ENCODE measurements at places on chromosomes 13 and 19.

- DNase-seq: no peak
These were observed 4.1 kb downstream of the DAZAP1 start for GRCh38 chr19:1411255-1412191.

DNA sequence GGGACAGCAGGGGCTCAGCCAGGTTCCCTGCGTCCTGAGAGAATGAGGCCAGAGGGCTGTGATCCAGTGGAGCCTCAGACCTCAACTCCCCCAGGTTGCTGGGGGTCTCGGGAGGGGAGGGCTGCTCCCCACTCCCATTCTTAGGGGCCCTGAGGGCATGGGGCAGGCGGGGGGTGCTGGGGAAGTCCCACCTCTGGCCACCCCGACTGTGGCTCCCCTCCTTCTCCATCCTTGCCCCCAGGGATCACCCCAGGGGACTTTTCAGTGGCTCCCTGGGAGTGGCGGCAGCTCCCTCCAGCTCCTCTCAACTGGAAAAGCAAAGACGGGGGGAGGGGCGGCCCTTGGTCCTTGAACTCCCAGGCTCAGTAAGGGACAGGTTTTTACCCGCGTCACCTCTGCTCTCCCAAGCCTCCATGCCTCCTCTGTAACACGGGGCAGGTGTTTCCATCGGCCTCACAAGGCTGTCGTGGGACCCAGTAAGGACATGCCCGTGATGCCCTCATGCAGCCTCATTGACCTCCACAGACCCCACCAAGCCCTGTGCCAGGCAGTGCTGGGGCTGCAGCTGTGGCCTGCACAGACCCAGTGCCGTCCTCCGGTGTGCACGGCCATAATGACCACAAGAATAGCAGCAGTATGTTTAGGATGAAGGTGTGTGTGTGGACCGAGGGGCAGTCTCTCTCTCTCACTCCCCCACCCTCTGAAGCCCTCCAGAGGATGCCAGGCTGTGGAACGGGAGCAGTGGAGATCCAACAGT is 11.6 kb upstream of the TOMM40 start:
- no peak for DNase-seq

DNA sequence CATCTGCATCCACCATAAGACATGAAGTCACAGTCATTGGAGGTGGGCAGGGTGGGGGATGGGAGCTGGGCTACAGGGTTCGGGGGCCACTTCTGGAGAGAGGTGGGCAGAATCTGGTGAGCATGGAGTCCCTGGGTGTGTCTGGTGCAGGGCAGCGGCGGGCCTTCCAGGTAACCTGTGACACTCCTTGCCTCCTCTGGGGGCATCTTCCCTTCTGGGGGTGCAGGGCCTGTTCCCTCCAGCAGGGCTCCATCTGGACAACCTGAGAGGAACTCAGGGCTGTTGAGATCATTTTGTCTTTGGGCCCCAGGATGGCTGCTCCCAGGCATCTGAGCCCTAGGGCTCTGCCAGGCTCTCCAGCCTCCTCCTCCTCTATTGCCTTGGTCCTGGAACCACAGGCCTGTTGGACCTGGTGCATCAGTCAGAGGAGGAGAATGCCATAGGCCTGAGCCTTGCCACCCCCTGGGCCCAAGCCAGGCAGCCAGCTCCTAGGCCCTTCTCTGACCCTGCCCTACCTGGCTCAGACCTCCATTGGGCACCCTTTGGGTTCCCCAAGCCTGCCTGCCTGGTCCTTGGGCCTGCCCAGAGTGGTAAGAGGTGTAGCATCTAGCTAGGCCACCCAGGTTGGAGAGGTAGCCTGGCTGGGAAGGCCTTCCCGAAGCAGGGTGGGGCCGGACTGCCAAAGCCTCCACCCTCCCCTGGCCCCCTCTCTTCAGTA is 13.4 kb downstream of the LYL1 start:
- DNase-seq: no peak

DNA sequence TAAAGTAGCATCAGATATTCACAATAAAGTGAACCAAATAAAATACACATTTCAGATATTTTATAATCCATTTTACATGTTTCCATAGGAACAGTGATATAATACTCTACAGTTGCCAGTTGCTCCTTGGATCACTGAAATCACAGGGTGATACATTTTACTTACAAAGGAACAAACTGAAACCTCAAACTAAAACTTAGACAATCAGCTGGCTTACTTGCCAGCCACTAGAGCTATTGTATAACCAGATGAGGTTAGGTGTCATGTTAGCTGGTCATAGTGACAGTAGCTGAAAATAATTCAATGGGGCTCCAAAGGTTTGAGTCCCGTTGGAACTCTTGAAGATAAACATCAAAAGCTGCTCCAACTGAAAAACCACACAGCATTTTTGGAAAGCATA is 274.6 kb downstream of the ITGBL1 start:
- no peak for DNase-seq

DNA sequence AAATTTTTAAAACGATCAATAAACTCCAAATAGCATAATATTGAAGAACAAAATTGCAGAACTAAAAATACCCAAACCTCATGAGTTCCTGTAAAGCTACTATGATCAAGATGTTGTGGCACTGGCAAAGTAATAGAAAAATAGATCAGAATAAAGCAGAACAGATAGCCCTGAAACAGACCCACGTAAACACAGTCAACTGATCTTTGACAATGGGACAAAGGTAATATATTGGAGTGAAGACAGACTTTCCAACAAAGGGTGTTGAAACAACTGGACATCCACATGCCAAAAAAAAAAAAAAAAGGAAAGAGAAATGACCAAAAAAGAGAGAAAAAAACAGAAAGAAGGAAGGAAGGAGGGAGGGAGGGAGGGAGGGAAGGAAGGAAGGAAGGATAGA is 138.7 kb downstream of the IRS2 start:
- DNase-seq: no peak

DNA sequence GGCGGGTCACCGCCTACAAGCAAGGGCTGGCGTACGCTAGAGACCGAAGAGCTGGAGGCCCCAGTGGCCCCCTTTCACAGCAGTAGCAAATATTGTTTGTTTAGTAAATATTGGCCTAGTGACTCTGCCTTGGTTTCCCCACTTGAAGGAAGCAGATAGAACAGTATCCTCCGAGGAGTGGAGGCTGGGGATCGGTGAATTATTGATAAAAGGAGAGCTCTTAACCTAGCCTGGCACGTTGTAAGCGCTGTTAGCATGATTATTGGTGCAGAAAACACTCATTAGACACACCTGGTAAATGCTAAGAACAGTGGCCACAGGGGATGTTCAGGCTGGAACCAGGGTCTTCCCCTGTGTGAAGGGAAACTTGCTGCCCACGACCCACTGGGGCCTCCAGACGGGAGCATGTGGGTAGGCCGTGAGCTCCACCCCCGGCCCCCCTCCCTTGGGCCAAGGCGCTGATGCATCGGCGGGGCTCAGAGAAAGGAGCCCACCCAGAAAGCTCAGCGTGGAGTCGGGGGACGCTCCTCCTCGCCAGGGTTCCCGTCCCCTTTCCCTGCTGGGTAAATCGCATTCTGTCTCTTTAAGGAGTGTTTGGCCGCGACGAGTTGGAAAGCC is 2.3 kb downstream of the IER2 start:
- no peak for DNase-seq
